ENCODE measurements at places on chromosomes 12 and 14. TPM values are rescaled to one million over a fixed set of nuclear protein-coding genes. Genes with fewer than 3 reads are reported as not detected.

GRCh38 chr12:5016526-5016925, 27.2 kb upstream of the KCNA5 start:
- H3K36me3 ChIP-seq = no peaks in the 10 kb centered on the region
- H3K4me1 ChIP-seq = no peaks in the 10 kb centered on the region
- no peak overlapping the region for H3K27ac ChIP-seq
- no peak for DNase-seq
- H3K4me3 ChIP-seq = no peak overlapping the region

The MDGA2 gene
- 0.24 TPM for total RNA-seq

DNA sequence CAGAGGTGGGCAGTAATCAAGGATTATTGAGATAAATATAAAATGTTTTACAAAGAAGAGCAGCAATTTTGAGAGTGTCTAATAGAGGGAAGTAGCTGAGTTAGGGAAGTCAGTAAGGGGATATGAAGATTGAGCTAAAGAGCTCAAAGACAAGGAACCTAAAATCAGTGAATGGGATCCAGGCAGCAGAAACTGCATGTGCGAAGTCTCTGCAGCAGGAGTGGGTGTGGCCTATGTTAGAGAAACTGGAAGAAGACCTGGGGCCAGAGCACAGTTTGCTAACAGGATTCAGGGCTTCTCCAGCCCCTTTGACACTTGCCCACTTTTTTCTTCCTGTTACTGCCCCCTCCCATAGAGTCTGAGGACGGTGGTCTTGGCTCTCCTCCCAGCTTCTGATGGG, 36.3 kb upstream of the PLXNC1 start:
- DNase-seq = no peak
- no peak overlapping the region for H3K27ac ChIP-seq
- H3K4me3 ChIP-seq = no peak overlapping the region
- no peaks in the 10 kb centered on the region for H3K36me3 ChIP-seq

- H3K27me3 ChIP-seq = no peaks in the 10 kb centered on the region
- no peaks in the 10 kb centered on the region for H3K36me3 ChIP-seq
- H3K4me1 ChIP-seq = no peaks in the 10 kb centered on the region
- no peak overlapping the region for H3K27ac ChIP-seq
- DNase-seq = no peak
These were observed 439.1 kb downstream of the NPAS3 start for GRCh38 chr14:33377596-33378390.

- H3K36me3 ChIP-seq = no peaks in the 10 kb centered on the region
- H3K4me3 ChIP-seq = no peak overlapping the region
- H3K27me3 ChIP-seq = no peaks in the 10 kb centered on the region
- DNase-seq = no peak
- peaks cover 4% of the 10 kb centered on the region for H3K4me1 ChIP-seq
- no peak overlapping the region for H3K27ac ChIP-seq
These were observed 36.1 kb upstream of the KRAS start for GRCh38 chr12:25286837-25287236.

GRCh38 chr14:29548948-29549370, 378.7 kb downstream of the PRKD1 start:
- H3K4me3 ChIP-seq = no peak overlapping the region
- no peak overlapping the region for H3K27ac ChIP-seq

GRCh38 chr12:122045262-122045661, 23.6 kb downstream of the BCL7A start:
- no peaks in the 10 kb centered on the region for H3K27me3 ChIP-seq
- no peaks in the 10 kb centered on the region for H3K4me1 ChIP-seq
- H3K4me3 ChIP-seq = no peak overlapping the region
- no peak for DNase-seq
- H3K27ac ChIP-seq = no peak overlapping the region

The ADCY4 gene
- 42.7 TPM for total RNA-seq
